NCI-H774 (cell line): ENCODE measurements at places on chromosomes 13 and 19.

DNA sequence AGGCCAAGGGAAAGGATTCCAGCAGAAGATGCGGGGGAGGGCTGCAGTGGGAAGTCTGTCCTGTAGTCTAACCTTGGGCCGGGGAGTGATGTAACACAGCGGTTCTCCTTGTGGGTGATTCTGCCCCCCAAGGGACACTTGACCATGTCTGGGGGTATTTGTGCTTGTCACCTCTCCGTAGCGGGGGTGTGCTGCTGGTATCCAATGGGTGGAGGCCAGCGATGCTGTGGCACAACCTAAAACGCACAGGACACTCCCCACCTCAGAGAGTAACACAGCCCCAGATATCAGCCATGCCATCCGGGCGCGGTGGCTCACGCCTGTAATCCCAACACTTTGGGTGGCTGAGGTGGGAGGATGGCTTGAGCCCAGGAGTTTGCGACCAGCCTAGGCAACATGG is 36.3 kb downstream of the ZNRF4 start:
- DNase-seq, result no peak

- DNase-seq, result no peak
Observed at GRCh38 chr13:51283371-51283770, 56.1 kb upstream of the SERPINE3 start.

DNA sequence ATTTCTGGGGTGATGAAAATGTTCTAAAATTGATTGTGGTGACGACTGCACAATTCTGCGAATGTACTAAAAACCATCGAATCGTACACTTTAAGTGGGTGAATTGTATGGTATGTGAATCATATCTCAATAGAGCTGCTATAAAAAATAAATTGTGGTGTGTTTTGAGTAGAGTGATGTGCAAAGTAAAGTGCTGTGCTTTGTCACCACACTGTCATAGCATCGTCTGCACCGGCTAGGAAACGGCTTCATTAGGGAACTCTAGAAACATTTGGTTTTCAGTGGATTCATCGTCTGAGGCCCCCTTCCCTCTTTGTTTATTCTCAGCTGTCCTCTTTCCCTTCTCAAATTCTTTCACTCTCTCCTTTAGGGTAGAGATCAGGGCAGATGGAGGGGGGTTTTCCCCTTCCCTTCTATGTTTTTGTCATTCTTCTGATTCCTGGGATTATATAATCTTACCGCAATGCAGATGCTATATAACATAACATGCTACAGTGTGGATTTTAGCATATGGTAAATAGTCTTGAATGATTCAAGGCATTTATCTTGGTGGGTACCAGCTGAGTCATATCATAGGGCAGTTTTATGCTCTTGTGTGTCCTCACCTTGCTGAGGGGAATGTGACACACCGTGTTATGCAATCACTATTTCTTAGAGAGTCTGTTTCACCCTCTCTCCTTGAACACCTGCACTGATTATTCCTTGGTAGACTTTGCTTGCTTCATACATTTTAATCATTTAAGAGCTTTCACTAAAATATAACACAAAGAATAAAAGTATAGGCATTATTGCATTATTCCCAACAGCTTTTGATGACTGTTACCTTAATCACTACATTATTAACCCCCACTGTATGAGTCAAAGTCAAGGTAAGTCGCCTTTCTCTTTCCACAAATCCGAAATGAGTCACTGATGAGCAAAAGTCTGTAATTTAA is 239.4 kb downstream of the DCLK1 start:
- DNase-seq, result no peak

GRCh38 chr19:49427855-49428546 is 2.8 kb downstream of the GFY start:
- DNase-seq, result no peak

DNA sequence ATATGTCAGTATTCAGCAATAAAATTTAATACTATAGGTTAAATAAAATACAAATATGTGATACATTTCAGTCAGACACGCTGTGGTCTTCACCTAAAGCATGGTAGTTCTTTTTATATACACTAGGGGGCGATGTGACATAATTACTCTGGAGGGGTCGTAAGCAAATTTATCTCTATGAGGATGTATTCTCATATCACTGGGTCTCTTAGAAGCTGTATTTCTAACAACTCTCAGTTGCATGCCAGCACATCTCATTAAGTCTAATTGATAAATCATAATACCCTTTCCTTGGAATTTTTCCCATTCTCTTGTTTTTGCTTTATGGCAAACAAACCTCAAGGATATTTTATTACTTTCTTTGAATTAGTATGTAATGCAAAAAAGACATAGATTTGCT is 3.9 kb upstream of the PCDH17 start:
- no peak for DNase-seq

DNA sequence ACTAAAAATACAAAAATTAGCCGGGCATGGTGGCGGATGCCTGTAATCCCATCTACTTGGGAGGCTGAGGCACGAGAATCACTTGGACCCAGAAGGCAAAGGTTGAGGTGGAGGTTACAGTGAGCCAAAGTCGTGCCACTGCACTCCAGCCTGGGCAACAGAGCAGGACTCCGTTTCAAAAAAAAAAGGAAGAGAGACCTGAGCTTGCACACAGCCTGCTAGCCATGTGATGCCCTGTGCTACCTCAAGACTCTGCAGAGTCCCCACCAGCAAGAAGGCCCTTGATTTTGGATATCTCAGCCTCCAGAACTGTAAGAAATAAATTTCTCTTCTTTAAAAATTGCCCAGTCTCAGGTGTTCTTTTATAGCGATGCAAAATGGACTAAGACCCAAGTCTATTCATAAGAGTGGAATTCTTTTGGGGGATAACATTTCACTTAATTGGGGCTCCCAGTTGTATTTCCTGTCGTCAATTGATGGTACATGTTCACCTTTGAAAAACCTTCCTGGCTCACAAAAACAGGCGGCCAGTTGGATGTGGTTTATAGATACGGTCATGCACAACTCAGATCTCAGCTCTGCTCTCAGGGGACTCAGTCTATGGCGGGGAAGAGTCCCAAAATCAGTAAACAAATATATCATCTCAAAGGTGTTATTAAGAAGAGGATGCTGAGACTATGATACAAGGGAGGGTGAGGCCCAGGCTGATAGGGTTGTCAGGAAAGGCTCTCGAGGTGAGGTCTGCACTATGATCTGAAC is 2.4 kb upstream of the CHERP start:
- DNase-seq, result no peak

- no peak for DNase-seq
Observed at GRCh38 chr19:39148939-39149529, 23.4 kb downstream of the PAK4 start.

DNA sequence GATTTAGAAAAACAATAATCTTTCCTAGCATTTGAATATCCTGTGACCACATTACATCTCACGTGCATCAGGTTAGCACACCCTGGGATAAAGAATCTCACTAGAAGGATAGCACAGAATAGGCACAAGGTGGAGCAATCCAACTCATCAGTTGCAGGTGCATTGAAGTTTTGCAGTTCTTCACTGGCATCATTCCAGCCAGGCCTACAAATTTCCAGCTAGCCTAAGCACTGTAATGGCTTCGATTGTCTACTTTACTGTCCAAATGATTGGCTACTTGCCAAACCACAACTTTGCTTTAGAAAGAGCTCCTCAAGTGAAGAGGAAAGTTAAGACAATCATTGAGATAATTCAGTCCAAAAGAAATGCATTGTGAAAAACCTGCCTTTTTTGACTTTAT is 89.5 kb downstream of the SPRY2 start:
- DNase-seq, result no peak

- DNase-seq, result no peak
Observed at GRCh38 chr13:72959643-72960042, 99.2 kb upstream of the KLF5 start.

GRCh38 chr19:33819880-33820781 is 23.5 kb downstream of the KCTD15 start:
- DNase-seq, result no peak

- no peak for DNase-seq
Observed at GRCh38 chr13:45851956-45852355, 403 bp upstream of the SIAH3 start.
